ENCODE measurements at places on chromosomes 7 and 10. TPM values are rescaled to one million over a fixed set of nuclear protein-coding genes. Genes with fewer than 3 reads are reported as not detected.

- no peak for DNase-seq
Measured at GRCh38 chr10:18113881-18114280, 26.3 kb upstream of the CACNB2 start.

FOXI2 gene
- 2.3 TPM for polyA plus RNA-seq

DNA sequence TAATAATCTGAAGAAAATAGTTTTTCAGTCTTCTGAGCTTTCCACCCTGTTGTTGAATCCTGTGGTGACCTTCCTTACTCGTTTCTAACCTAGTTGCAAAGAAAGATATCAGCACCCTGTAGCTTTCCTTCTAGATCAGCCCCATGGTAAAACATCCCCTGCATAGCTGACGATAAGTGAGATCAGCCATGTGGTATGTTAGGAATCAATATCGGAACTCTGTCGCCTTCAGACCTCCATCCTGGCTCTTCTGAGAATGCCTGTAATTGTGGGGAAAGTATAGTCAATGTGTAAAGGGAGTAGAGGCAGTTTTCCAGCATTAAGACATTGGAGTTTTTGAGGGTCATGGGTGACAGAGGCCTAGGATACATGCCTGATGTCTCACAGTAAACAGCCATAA lies 151.8 kb downstream of the LRRC4 start:
- no peak for DNase-seq

AKR1C1 gene
- 18.5 TPM for polyA plus RNA-seq

GRCh38 chr7:129780257-129780973 lies 168.9 kb downstream of the NRF1 start:
- DNase-seq: no peak

DNA sequence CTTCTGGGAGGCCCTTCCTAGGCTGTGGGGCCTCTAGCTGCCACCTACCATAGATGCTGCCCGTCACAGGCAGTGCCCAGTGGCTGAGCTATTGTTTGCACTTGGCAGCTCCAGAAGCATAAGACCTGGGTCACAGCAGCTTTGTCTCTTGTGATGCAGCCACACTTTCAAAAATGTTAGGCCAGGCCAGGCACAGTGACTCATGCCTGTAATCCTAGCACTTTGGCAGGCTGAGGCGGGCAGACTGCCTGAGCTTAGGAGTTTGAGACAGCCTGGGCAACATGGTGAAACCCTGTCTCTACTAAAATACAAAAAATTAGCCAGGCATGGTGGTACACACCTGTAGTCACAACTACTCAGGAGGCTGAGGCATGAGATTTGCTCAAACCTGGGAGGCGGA lies 9.5 kb upstream of the KAZALD1 start:
- no peak for DNase-seq

All from left renal pelvis (tissue), 4 donors.